ENCODE measurements at places on chromosomes 7 and 10.

DNA sequence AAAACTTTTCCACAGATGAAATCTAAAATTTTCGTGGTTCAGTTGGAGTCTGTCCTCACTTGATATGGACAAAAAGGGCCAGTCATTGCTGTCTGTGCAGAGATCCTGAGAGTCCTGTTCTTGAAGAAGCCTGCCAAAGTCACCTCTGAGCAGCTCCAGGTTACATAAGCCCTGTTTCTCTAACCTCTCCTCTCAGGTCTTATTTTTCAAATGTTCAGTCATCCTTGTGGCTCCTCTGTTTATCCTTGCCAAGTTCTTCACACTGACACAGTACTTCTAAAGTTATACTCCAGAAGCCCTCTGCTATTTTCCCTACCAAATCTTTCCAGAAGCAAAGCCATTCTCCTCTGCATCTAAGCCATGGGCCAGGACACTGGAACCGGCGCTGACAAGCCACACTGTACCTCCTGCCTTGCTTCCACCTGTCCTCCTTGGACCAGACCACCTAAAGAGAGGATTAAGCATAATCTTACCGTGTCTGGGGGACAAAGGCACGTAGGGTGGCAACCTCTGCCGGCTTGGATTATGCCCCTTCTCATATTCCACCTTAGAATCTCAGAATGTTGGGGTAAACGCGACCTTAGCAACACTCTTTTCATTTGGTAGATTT, 161.6 kb downstream of the JAZF1 start:
- DNase-seq = no peak

DNA sequence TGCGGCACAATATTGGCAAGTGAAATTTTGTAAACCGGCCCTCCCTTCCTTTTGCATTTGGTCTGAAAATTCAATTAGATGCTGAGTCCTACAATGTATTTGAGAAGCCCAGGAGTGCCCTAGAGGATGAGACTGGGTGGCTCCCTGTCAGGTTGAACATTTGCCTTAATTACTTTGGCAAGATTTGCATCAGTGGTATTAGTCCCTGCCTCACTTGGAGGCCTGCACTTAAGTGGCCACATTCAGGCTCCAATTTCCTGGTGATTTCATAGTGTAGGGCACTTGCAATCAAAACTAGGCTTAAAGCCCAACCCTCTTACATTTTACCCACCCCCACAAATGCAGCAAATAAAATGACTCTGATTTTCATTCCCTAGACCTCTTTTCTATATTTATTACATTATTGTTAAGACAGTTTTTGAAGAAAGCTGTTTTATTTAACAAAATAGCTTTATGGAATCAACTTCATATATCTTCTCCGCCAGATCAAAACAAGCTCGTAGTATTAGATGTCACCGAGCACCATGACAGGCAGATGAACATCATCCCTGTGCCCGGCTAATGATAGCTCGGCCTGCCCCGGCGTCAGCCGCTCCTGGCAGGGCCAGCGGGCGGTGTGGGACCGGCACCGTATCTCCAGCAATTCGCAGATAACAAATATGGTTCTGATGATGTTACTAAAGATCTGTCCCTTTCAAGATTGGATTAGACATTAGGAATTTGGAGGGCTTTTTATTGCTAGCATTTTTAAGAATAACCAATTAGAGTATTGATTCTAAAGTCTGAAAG, 73.6 kb downstream of the EGFR start:
- DNase-seq = no peak

- no peak for DNase-seq
These were observed 110.3 kb upstream of the RSU1 start for GRCh38 chr10:16927546-16927945.

DNA sequence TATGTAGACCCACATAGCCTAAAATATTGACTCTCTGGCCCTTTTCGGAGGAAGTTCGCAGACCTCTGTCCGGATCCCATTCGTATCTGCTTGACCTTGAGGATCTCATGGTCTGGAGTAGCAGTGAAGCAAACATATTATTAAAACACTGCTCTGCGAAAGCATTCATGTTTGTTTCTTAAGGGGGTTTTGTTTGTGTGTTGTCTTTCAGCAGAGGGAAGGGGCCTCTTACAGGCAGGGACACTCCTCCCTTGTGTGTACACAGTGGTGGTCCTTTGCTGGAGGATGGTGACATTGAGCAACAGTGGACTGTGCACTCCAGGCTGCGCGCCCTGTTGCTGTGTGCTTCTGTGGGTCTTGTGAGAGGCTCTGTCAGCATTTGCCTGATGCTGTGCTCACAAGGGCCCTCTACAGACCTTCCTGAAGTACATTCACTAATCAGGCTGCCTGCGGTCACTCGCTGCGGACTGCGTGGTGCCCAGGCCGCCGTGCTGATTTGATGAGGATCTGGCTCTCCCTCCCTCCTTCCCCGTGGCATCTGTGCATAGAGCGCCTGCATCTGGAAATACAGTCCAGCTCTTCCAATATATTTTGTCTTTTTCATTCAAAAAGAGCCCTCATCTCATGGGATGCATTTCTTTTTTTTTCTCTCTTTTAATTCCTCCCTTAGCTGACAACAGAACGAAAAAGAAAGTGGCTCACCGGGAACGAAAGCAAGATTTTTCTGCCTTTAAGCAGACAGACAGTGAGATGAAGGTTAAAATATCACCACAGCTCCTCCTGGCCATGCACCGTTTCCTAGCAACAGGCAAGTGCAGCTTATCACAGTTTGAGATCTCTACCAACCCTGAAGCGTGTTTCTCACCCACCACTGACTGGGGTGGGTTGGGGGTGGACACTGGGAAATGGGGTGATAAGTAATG, 135.8 kb downstream of the CNNM2 start:
- DNase-seq = peak; percentile 33

GRCh38 chr10:50152792-50153272, 85.1 kb downstream of the WASHC2A start:
- no peak for DNase-seq

- DNase-seq = no peak
These were observed 100.6 kb downstream of the ZNF438 start for GRCh38 chr10:30931094-30931493.

GRCh38 chr10:62022830-62023229, 121.3 kb downstream of the ARID5B start:
- no peak for DNase-seq

DNA sequence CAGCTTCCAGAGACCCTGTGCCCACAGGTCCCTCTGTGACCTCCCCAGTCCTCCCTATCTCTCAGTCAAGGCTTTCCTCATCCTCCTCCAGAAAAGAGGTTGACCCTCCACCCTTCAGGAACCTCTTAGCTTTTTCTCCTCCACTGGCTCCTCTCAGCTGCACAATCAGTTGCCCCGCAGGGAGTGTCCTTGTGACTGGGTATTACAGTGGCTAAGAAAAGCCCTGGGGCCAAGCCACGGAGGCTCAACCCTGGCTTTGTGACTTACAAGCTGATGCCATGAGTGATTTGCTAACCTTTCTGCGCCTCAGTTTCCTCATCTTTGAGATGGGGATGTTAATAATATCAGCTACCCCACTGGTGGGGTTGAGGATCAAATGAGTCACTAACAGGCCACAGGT, 66.4 kb upstream of the ZMIZ1 start:
- no peak for DNase-seq

- DNase-seq = no peak
These were observed 93.8 kb downstream of the C1GALT1 start for GRCh38 chr7:7276161-7276560.

DNA sequence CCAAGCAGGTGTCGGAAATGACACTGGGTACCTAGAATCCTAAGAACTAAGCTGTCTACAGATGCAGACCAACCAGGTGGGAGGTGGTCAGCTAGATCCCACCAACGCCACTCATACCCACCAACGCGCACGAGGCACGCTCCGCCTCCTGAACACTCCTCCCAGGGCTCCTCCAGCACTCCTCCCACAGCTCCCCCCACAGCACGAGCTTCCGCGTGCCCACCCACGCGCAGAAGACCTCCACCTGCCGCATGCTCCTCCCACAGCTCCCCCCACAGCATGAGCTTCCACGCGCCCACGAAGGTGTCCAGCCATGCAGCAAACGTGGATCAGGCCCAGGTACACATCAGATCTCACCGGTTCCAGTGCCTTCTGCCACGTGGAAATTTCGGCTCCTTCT, 196.0 kb downstream of the MAD1L1 start:
- DNase-seq = no peak

DNA sequence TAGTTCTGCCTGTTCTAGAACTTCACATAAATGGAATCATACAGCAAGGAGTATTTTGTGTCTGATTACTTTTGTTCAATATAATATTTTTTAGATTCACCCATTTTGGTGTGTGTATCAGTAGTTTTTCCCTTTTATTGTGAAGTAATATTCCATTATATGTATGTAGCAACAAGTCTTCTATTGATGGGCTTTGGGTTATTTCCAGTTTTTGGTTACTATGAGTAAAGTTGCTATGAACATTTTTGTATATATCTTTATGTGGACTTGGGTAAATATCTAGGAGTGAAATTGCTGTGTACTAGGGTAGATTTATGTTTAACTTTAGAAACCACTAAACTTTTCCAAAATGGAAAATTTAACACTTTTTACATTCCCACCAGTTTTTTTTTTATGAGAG, 35.7 kb downstream of the ADK start:
- no peak for DNase-seq

DNA sequence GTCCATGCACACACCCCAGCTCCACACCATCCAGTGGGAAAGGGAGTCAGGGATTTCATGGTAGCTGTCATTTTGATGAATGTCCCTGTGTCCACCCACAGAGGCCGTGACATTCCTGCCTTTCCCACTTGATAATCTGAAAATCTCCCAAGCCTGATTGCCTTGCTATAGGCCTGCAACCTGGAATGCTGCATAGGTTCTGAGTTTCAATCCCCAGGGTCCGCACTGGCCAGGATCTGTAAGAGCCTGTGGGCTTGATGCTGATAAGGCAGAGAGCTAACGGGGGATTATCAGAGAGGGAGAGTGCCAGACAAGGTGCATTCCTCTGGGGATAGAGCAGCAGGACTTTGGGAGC, 57.5 kb downstream of the RBM20 start:
- no peak for DNase-seq

- DNase-seq = no peak
These were observed 105.5 kb upstream of the TBX20 start for GRCh38 chr7:35359423-35359822.

DNA sequence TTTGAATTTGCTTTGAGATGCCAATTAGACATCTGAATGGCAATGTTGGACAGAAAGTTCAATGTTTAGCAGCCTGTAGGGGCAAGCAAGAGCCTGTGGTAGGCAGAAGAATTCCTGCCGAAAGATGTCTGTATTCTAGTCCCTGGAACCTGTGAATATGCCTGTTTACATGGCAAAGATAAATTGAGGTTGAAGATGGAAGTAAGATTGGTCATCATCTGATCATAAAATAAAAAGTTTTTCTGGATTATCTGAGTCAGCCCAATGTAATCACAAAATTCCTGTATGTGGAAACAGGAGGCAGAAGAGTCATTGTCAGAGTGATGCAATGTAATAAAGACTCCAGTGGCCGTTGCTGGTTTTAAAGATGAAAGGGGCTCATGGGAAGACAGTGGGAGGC, 430.5 kb downstream of the MDFIC start:
- DNase-seq = no peak

DNA sequence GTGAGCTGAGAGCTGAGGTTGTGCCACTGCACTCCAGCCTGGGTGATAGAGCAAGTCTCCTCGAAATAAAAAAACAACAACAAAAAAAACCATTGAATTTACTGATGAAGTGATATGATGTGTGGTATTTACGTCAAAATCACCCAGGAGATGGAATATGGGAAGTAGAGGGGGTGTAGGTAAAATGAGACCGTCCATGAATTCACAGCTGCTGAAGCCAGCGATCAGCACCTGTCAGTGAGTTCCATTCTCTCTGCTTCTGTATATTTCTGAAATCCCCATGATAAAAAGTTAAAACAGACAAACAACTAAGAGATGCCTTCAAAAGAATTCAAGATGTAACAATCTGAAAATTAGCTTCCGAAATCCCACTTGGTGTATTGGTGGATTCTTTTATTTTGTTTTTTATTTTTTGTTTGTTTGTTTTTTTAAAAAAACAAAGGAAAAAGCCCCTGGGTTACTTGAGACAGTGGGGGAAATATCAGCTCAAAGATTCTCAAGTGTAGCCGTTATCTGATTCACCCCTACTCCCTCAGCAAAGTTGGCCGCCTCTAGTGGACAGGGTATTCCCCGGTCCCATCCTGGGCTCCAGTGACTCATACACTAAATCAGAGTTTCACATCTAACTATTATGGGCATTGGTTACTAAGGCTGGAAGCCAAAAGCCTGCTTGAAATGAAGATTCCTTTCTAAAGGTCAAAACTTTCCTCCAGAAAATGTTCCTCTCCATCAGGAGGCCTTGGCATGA, 76.4 kb downstream of the MAP3K8 start:
- no peak for DNase-seq

Measured in pulmonary artery endothelial cell (primary cell).